NAMALWA (cell line): ENCODE measurements at places on chromosomes 2 and 18.

DNA sequence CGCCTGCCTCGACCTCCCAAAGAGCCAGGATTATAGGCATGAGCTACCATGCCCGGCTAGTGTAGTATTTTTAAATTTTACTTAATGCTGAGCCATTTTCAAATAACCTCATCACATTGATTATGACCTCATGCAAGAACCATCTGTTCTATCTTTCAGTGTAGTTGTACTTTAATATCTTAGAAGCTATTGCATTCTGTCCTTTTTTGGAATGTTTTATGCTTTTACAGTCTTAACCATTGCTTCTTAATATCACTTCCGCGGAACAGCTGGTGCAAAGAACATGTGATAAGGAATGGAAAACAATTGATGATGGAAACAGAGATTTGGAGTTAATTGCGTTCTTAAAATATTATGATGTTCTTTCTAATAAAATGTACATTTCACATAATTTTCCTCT lies 2.7 kb downstream of the GEN1 start:
- DNase-seq, result no peak

DNA sequence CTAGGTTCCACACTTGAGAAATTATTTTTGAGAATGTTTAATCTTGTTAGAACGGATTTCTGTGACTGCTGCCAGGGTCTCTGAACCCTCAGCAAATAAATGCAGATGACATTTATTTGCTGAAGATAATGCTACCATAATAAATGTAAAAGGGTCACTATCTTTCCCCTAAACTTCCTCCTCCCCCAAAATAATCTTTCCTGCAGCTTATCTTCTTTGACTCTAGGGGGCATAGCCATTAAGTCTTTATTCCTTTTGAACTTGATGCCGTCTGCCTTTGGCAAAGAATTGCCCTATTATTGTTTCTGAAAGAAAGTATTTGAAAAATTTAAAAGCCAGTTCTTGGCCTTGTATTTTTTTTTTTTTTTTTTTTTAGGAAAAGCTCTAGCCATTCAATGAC lies 63.6 kb upstream of the ACSL3 start:
- peak; percentile 47 for DNase-seq

- no peak for DNase-seq
Observed at GRCh38 chr18:21774722-21775121, 34.1 kb downstream of the MIB1 start.

GRCh38 chr2:204027091-204027490 lies 90.5 kb downstream of the ICOS start:
- DNase-seq, result peak; percentile 82

GRCh38 chr18:13183790-13184189 lies 34.8 kb upstream of the LDLRAD4 start:
- DNase-seq, result no peak

GRCh38 chr2:215188078-215188477 lies 49.7 kb upstream of the ABCA12 start:
- no peak for DNase-seq

GRCh38 chr2:55063226-55063625 lies 13.0 kb upstream of the RTN4 start:
- no peak for DNase-seq

- DNase-seq, result no peak
Observed at GRCh38 chr2:197871780-197872456, 67.5 kb downstream of the PLCL1 start.

DNA sequence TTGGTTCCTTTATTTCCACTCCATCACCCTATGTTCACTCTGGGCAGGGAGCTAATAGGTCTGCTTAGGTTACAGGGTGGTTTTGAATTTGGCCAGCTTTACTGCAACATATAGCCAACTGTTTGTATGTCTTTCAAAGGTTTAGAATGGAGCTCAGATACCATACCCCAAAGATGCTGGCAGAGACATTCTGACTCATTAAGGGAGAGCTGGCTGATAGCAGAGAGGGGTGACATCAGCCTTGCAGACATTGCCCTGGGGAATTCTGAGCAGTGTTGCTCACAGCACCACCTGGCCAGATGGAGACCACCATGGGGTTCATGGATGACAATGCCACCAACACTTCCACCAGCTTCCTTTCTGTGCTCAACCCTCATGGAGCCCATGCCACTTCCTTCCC lies 2.1 kb downstream of the PROKR1 start:
- peak; percentile 5 for DNase-seq

DNA sequence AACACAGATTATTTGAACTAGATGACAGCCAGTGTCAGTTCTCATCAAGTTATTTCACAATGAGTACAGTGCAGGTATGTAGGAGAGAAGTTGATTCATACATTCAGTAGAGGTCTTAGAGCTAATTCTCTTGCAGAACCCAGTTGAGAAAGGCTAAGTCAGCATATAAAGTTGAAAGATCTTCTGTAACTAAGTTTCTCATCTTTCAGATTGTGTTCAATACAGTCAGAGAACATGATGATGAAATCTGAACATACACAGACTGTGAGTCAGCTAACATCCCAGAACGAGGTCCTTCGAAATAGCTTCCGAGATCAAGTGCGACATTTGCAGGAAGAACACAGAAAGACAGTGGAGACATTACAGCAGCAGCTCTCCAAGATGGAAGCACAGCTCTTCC lies 41.9 kb upstream of the LIMS1 start:
- DNase-seq, result no peak

GRCh38 chr2:124923097-124923496 lies 898.0 kb downstream of the CNTNAP5 start:
- no peak for DNase-seq

GRCh38 chr18:3529601-3530000 lies 79.6 kb downstream of the TGIF1 start:
- no peak for DNase-seq

- no peak for DNase-seq
Observed at GRCh38 chr18:4399929-4400328, 55.2 kb downstream of the DLGAP1 start.

DNA sequence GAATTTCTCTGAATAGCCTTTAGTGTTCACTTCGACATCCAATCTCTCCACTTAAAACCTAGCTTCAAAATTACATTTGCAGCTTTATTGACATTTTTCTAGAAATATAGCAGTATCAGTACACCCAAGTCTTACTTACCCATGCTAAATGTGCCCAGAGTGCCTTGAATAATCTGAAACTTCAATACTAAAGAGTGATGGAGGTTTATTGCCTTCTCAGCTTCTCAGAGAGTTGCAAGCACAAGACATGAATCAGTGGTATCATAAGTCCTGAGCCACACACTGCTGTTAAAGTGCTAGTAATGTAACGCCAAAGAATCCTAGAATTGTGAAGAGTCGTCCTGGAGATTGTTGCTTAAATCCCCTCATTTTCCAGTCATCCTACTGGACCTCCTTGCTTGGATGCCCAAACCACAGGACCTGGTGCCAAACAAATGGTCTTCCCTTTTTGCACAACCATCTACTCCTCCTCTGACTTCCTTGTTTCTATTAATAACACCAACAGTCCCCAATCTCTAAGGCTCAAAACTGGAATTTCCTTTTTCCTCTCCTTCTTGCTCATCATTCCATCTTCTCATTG lies 83.2 kb upstream of the SPATS2L start:
- DNase-seq, result no peak

GRCh38 chr2:20599001-20599600 lies 51.8 kb downstream of the HS1BP3 start:
- DNase-seq, result no peak

DNA sequence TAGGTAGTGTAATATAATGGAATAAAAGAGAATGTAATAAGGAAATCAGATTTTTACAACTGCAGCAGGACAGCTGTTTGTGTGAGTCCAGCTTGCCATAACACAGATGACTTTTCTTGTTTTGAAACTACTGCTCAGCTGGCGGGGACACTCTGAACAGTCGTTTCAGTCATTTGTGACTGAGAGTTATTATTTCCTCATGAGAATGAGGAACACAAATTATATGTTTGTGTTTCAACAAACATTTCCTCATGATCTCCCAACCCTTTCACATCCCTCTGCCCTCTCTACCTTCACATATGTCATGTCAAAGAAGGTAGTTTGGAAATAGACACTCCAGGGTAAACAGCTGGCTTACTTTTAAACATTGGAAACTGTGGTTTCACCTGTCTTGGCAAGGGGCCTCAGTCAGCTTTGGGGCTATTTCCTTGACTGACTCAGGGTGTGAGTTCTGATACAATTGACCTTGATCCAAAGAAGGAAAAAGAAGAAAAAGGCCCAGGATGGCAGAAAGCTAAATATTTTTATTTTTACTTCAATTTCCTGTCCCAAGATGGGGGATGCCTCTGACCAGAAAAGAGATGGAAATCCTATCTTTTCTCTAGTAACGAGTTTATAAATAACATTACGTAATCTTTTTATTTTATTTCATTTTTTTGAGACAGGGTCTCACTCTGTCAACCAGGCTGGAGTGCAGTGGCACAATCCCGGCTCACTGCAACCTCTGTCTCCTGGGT lies 593 bp downstream of the SP140L start:
- DNase-seq, result peak; percentile 57

DNA sequence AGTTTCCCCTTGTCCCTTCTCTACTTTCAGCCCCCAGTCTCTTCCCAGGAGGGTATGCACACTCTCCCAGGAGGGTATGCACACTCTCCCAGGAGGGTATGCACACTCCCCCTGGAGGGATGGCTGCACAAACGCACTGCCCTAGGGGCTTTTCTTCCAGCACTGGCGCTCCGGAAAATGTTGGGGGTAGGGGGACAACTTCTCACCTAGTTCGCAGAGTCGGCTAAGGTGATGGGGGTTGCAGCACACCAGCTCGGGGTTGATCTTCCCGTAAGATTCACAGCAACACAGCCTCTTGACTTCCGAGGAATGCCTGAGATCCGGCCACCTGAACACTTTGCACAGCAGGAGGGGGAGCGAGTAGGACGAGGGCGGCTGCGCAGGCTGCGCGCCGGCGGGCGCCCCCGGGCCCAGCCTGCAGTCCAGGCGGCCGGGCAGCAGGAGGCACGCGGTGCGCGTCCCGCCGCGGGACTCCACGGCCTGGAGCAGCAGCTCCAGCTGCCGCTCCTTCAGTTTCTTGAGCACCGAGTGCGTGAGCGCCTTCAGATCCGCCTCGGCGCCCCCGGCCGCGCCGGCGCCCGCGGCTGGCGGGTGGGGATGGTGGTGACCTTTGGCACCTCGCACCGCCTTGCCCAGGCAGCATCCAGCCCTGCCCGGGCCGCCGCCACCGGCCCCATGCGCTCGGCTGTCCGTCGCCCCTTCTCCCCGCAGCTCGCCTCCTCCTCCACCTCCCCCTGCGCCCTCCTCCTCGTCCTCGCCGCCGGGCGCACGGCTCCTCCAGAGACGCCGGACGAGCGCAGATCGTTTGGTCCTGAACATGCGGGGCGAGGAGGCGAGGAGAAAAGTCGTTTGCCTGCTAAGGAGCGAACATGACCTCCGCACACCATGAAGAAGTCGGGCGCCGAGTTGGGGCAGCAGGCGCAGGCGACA lies 894 bp downstream of the SMAD7 start:
- DNase-seq, result peak; percentile 71

DNA sequence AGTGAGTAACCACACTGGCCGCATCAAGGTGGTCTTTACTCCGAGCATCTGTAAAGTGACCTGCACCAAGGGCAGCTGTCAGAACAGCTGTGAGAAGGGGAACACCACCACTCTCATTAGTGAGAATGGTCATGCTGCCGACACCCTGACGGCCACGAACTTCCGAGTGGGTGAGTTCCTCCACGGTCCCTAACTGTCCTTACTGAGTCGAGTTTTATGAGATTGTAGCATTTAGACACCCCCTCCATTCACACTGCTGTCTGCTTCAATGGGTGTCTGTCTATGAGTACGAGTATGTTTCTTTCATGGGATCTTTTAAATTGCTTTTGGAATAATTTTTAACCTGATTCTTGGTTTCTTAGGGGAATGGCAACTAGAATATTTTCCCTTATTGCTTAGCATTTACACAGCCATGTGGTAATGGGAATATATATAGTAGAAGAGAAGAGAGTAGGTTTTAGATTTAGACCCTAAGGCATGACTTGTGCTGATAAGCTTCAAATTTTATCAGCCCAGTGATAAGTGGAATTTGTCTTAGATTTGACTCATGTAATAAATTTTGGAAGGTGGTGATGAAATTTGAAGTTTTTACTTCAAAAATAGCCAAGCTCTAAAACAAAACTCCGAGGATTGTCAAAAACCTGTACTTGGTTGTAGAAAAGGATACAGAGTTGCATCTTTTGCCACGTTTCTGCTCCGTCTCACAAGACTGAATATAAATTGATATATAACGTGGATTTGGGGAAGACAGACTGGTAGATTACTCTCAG lies 188.2 kb downstream of the LTBP1 start:
- DNase-seq, result no peak

DNA sequence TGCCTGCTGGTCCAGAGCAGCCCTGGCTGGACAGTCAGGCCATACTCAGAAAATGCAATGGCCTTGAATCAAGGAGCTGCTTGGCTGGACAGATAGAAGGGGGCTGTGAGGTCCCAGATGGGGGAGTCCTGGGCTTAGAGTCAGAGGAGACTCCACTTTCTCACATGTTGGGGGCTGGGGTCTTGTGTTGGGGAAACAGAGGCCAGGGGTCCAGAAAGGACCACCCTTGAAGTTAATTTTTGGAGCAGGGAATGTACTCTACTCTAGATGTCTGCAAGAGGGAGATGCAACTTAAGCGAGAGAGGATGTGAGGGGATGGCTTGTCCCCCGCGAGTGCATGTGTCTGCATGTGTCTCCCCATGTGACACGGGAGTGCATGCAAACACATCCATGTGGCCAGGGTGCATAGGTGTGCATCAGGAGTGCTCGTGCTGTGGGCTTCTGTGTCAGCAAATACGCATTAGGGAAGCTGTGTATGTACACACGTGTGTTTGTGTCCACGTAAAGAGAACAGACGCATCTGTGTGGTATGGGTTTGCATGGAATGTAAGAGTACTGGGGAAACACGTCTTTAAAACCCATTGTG lies 303.2 kb downstream of the MYCN start:
- no peak for DNase-seq
